ENCODE measurements at places on chromosomes 2 and 18.

DNA sequence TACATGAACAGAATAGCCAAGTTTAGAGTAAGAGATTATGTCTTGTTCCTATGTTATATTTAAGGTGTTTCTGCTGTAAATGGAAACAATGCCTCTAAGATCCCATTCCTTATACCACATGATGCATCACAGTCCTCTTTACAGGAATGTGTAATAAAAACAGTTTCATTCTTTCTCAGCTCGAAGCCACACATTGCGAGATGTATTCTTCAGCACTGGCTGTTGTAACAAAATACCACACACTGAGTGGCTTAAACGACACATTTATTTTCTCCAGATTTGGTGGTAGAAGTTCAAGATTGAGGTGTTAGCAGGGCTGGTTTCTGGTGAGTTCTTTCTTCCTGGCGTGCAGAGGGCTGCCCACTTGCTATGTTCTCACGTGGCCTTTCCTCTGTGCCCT is 246.2 kb downstream of the SOCS6 start:
- no peak for DNase-seq

GRCh38 chr2:101559551-101559950 is 84.6 kb upstream of the RFX8 start:
- no peak for DNase-seq

- no peak for DNase-seq
Measured at GRCh38 chr2:85396531-85397470, 13.4 kb downstream of the CAPG start.

GRCh38 chr18:47745227-47745626 is 185.2 kb downstream of the SMAD2 start:
- DNase-seq, result no peak

DNA sequence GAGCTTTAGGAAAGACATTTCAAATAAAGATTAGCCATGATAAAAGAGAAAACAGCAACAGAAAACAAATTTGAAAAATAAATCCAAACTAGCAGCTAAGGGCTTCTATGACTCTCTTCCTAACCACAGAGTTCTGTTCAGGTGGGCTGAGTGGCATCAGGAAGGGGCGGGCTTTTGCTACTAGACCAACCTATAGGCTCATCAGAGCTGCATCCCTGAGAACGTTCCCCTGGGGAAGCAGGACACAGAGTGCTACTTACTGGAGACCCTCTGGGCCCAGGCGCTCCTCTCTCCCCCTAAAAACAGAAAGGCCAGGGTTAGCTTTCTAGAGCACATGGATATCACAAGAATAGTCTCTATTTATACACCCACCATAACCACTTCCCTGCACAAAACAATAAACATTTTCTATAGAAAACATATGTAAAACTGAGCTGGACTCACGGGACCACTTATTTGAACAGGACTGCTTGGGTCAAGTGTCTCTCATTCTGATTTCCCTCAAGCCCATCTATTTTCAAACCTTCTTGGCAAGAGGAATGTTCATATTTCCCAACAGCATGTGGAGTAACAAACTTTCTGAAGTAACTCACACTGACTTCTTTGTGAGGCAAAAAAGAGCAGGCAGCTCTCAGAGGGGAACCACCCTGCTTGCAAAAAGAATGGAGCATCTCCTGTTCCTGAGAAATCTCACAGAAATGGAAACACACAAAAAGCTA is 78.9 kb upstream of the LMAN1 start:
- DNase-seq, result no peak

- DNase-seq, result no peak
Measured at GRCh38 chr2:75607988-75608683, 38.4 kb upstream of the MRPL19 start.

DNA sequence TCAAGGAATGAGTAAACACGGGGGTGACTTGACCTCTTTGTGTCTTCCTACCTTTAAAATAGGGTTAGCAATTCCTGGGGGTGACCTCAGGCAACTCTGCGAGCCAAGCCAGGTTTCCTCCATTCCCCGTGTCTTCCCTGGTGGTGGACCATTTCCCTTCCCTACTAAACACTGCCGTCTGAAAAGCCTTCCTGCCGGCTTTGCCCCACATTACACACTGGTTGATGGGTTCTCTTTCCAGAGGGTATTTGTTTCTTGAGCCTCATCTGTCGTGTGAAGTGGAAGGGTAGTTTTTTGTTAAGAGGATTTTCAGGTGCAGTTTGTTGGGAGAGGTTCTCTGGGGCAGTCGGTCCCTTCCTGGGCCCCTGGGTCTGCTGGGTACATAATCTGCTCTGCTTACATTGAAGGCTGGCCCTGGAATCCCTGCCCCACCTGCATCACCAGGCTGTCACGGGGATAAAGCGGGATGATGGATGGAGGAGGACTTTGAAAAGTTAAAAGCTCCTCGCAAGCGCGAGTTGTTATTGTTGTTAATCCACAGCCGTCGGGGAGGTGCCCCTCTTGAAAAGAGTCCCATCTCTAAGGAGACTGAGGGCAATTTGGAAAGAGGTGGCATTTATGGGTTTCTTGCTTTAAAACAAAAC is 175.4 kb upstream of the SPRED2 start:
- no peak for DNase-seq

- no peak for DNase-seq
Measured at GRCh38 chr2:222805591-222806304, 55.1 kb upstream of the ACSL3 start.
